ENCODE measurements at places on chromosomes 1 and 21.

- no peak overlapping the region for H3K27ac ChIP-seq
- no peak for DNase-seq
- no peak overlapping the region for H3K4me3 ChIP-seq
- H3K36me3 ChIP-seq: no peaks in the 10 kb centered on the region
Observed at GRCh38 chr1:199758626-199759255, 268.8 kb upstream of the NR5A2 start.

DNA sequence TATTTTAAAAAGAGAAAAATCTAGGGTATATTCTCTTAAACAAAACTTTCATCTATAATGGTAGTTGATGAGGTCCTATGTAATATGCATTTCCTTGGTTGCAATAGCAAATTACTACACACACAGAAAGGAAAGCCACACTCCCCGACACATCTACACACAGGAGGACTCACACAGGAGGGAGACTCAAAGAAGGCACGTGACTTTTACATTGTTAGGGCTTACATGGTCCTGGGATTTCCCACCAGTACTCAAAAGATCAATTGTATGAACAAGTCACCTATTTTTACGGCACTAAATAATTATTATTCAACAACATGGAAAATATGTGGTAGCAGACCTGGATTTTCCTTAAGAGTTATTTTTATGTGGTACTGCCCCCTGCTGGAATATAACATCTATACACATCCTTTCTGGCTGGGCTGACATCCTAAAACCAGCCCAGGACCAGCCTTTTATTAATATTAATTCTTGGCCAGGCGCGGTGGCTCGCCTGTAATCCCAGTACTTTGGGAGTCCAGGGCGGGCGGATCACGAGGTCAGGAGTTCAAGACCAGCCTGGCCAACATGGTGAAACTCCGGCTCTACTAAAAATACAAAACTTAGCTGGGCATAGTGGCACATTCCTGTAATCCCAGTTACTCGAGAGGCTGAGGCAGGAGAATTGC lies 33.9 kb upstream of the LGALS8 start:
- H3K4me1 ChIP-seq: peaks cover 5% of the 10 kb centered on the region
- H3K36me3 ChIP-seq: no peaks in the 10 kb centered on the region
- no peak overlapping the region for H3K4me3 ChIP-seq
- peaks cover 23% of the 10 kb centered on the region for H3K27me3 ChIP-seq
- DNase-seq: no peak

GRCh38 chr1:19921310-19921709 lies 2.1 kb downstream of the PLA2G2E start:
- H3K27ac ChIP-seq: no peak overlapping the region
- no peak for DNase-seq
- H3K4me1 ChIP-seq: peaks cover 2% of the 10 kb centered on the region

DNA sequence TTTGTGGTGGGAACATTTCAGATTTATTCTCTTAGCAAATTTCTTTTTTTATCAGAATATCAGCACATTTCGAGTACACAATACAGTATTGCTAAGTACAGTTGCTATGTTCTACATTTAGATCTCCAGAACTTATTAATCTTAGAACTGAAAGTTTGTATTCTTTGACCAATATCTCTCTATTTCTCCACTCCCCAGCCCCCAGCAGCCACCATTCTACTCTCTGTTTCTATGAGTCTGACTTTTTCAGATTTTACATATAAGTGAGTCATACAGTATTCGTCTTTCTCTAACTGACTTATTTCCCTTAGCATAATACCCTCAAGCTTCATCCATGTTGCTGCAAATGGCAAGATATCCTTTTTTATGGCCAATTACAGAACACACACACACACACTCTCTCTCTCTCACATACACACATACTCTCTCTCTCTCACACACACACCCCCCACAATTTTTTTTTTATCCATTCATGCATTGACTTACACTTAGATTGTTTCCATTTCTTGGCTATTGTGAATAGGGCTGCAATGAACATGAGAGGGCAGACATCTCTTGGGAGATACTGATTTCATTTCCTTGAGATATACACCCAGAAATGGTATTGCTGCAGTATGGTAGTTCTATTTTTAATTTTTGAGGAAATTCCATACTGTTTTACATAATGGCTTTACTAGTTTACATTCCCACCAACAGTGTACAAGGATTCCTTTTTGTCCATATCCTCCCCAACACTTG lies 15.7 kb downstream of the RPTN start:
- no peaks in the 10 kb centered on the region for H3K4me1 ChIP-seq
- H3K27me3 ChIP-seq: peaks cover 15% of the 10 kb centered on the region
- DNase-seq: no peak

GRCh38 chr1:108559215-108560186 lies at the start of gene EEIG2:
Gene EEIG2 (plus strand): TSS chr1:108560100. CDS start chr1:108560429, 329 bp downstream.
- H3K27ac ChIP-seq: peak within 1 kb of the TSS; percentile 39
- H3K4me1 ChIP-seq: peaks cover 15% of the 10 kb centered on the region
- H3K27me3 ChIP-seq: no peaks in the 10 kb centered on the region
- H3K4me3 ChIP-seq: peak within 1 kb of the TSS; percentile 93
- DNase-seq: peak; percentile 94

Data from memory B cell (primary cell).